ENCODE measurements at places on chromosomes 4 and X.

DNA sequence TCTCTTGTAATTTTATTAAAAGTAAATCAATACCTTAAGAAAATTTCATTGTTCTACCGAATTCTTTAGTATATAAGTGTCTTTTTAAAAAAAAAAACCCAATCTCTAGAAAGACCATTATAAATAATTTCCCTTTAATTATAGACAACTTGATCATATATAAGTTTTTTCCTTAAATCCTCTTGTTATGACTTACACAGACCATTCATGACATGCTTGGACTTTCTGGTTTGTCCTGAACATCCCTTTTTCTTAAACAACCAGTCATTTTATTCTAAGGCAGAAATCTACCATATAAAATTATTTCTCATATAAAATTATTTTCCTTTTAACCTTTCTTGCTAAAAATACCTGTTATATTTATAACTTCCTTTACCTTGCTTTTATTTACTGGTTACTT, 15.4 kb upstream of the FHDC1 start:
- no peak for DNase-seq

- DNase-seq = no peak
These were observed 405.3 kb downstream of the PCDH7 start for GRCh38 chr4:31125496-31125895.

GRCh38 chr4:80876810-80877209, 153.7 kb upstream of the BMP3 start:
- no peak for DNase-seq

DNA sequence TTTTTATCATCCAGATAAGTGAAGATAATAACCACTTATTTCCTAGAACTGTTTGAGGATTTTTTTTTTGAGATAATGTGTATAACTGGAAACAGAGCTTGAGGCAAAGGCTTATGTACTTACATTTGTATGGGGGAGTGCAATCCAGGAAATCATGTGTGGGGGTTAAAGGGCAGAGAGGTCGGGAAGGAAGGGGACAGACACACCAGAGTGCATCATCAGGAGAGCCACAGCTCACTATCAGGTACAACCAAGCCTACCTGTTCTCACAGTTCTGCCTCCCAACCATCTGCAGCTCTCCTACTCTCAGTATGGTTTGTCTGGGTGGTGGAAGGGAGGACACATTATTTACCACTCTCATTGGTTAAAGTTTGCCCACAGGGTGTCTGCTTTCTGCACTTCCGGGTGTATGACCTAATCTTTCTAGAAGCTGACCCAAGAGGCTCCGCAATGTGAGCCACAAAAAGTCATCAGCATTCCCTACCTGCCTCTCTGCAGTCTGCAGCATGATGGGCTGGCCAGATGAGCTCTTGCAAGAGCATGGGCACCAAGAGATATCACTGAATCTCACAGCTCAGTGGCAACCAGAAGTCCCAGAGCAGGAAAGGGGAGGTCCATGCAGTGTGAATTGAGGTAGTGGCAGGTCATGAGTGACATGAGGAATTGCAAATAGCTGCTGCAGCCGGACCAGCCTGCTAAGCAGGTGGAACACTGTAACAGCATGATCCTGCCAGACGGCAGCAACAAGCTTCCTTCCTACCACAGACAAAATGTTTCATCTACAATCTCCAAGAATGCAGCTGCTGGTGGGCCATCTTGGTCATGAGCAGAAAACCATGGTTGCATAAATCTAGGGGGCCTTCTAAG, 36.9 kb upstream of the SPRY1 start:
- no peak for DNase-seq

- no peak for DNase-seq
These were observed 184.0 kb downstream of the TSPAN5 start for GRCh38 chr4:98474408-98474844.

GRCh38 chrX:70437921-70438665, 6.5 kb upstream of the DLG3 start:
- DNase-seq = no peak

DNA sequence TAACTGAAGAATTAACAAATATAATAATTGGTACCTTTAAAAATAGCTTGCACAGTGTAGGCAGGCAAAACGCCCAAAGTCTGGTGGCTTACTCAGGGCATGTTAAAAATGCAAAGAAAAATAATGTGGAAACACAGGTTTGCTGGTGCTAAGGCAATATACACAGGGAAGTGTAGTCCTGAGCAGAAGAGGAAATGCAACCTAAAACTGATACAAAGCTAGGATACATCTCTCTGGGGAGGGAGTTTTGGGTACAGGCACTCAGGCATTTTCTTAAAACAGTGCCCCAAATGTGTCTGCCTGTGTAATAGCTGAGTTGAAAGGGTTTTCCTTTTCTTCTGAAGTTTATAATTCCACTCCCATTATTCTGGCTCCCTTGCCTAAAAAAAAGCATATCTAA, 47.4 kb downstream of the TMPRSS11E start:
- no peak for DNase-seq

- DNase-seq = no peak
These were observed 31.9 kb downstream of the RHOH start for GRCh38 chr4:40228497-40229365.

All from C1 segment of cervical spinal cord (tissue), 14 donors.